MM.1S (cell line): ENCODE measurements at places on chromosomes 2 and 18.

- no peak for DNase-seq
Observed at GRCh38 chr2:159759577-159759976, 38.4 kb downstream of the CD302 start.

DNA sequence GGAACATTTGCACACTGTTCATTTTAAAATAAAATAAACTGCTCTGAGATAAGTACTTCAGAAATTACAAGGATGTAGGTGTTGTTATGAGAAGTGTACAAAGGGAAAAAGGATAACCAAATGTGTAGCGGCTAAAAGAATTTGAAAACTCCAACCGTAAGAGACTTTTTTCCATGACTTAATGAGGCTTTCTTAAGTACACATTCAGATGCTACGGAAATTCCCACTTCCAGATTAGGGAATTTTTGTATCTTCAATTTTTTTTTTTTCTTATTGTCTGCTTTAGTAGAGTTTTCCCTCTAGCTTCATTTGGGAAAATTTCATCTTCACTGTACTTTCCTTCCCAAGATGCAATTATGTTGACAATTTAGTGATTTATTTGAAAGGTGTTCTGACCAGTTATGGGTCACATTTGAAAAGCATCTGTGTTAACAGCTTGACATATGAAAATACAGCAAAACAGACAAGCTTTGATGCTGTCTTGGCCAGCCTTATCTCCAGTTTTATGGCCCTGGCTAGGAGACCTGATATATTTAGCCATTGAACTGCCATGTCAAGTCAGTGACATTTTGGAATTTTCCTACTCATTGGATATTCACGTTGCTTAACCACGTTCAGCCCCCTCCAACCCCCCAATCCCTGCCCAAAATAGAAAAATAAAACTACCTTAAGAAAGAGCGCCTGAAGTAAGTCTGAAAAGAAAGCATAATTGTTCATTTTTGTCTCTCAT is 105.6 kb downstream of the FEZ2 start:
- no peak for DNase-seq

DNA sequence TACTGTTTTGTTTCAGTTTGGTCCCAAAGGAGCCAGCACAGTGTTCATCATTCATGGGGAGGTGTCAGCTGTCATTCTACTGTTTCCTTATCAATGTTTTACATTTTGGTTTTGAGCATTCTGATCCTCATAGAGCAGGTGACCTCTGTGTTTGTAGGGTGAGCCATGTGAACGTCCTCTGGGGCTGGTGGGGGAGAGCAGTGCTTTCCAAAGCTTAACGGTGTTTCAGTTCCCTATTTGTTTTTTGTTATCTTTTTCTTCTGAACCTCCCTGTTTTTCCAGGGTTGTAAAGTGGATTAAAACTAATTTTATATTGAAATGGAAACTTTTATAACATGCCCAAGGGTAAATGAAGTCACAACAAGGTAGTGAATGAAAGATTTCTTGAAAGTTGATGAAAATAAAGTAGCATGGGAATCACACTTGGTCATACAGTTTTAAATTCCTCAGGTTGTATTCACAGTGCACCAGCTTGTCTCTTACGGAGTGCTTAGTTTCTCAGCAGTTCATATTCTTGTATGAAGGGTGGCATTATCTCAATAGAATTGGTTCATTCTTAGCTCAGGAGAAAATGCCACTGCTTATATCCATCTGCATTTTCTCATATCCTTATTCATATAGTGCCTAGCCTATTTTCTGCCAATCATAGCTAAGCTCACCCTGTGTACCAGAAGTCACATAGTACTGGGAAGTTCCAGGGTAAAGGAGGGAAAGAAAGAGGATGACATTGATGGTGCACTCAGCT is 54.5 kb downstream of the MAP4K4 start:
- DNase-seq, result no peak

DNA sequence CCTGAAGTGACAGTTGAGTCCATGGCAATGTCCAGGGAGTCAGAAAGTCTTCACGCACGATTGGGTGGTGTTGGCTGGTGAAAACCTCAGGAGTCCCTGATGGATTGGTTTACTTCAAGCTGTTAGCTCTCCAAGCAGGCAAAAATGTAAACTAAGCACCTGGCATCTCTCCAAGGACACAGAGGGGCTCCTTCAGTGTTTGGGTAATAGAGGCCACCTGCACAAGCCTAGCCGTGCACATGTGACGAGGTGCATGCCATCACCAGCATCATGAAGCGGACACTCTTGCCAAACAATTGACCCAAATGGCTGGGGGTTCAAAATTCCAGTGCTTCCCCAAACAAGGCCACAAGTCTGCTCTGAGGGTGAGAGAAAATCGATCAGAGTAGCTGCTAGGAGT is 104.7 kb upstream of the CD302 start:
- DNase-seq, result no peak

DNA sequence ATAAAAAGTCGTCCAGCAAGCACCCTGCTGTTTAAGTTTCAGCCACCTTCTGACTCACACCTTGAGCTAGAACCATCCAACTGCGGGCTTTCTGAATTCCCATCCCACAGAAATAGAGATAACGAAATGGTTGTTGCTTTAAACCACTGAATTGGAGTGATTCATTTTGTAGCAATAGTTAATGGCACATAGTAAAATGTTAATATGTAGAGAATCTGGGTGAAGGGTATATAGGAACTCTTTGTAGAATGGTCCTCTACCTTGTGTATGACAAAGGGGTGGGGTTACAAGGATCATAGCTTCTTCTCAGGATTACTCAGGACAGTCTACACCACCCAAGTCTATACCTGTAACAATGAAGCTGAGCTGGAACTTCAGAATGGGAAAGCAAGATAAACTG is 2.4 kb upstream of the MAPRE3 start:
- DNase-seq, result no peak

- DNase-seq, result no peak
Observed at GRCh38 chr2:191404568-191404991, 159.4 kb downstream of the MYO1B start.

- DNase-seq, result no peak
Observed at GRCh38 chr18:13313006-13313686, 94.6 kb downstream of the LDLRAD4 start.

GRCh38 chr2:232204457-232204931 is 174.1 kb upstream of the ALPP start:
- DNase-seq, result no peak

DNA sequence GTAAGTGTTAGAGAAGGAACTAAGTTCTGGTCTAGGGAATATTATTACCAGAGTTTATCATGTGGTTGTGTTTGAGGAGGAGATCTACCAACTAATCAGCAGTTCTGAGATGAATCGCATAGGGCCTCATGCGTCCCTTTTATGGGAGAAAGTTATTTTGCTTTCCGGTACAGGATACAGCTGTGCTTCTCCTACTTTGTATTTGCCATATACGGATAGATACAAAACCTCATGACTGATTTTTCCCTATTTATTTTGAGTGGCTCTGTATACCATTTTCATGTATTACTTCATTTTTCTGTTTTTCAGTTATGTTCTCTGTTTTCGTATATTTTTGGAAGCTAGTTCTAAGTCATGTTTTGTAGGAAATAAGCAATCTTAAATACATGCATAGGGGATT is 66.8 kb downstream of the ACSL3 start:
- DNase-seq, result no peak

GRCh38 chr18:3114451-3114850 is 101.5 kb upstream of the LPIN2 start:
- DNase-seq, result no peak

DNA sequence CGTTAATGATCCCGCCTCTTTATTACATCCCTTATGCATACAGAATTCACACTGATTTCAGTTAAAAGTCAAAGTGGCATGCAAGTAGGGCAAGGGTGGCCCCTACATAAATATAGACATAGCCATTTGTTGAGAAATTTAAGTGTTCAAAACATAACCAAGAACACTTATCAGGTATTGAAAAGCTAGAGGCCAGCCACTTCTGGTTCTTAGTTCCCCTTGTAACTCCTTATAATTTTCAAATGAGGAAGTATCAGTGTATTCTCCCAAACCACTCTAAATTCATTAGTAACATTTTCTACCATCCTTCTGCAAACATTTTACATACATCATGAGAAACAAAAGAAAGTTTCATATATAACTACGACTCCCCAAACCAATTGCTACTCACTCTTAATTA is 5.8 kb upstream of the ARL5A start:
- DNase-seq, result no peak

DNA sequence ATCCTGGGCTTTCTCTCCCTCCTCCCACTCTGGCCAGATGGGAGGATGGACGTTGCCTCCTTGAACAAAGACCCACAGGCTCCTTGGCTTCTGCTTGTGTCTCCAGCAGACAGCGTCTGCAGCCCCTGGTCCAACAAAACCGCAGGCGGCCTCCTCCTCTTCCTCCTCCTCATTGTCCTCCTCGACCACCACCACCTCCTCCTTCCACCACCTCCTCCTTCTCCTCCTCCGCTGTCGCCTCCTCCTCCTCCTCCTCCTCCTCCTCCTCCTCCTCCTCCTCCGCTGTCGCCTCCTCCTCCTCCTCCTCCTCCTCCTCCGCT is 45.7 kb upstream of the ALPP start:
- no peak for DNase-seq

GRCh38 chr18:44732599-44732998 is 51.9 kb downstream of the SETBP1 start:
- no peak for DNase-seq

- DNase-seq, result no peak
Observed at GRCh38 chr2:62826141-62826540, 120.6 kb downstream of the EHBP1 start.

DNA sequence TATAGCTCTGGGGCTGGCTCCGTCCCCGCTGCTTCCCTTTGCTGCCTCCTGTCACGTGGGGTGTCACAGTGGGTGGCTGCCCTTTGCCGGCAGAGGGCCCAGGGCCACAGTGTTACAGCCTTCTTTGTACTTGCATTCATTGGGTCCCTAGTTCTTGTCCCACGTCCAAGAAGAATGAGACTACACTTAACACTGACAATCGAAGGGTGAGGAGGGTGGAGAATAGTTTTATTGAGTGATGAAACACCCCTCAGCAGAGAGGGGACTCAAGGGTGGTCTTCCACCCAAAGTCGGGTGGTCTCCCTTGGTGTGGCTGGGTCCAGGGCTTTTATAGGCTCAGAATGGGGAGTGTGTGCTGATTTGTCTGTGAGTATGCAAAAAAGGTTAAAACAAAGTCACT is 1.9 kb downstream of the ATG4B start:
- no peak for DNase-seq

GRCh38 chr2:102138331-102138730 is 4.2 kb upstream of the IL1R1 start:
- DNase-seq, result no peak

GRCh38 chr2:231299267-231299666 is 96.2 kb upstream of the B3GNT7 start:
- no peak for DNase-seq

GRCh38 chr2:240958366-240959213 is 39.8 kb upstream of the SNED1 start:
- no peak for DNase-seq
